ENCODE measurements at places on chromosomes 12 and 14.

GRCh38 chr14:55404173-55404854 lies 7.3 kb downstream of the ATG14 start:
- no peak for DNase-seq

DNA sequence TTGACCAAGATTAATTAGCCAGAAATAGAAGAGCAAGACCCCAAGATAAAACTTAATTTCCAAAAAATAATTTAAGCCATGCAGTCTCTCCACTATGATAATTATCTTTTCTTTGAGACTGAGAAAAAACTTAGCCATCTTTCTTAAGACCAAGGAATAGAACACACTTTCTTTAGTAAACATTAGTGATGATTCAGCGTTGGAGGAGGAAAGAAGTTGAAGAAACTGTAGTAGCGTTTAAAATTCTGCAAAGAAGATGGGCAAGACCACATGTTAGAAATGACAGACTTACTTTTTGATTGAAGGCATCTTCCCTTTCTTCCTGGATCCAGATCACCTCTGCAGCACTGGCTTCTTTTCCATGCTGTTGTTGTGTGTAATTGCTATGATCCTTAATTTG lies 124.8 kb upstream of the RASSF8 start:
- DNase-seq = no peak

- DNase-seq = no peak
These were observed 8.8 kb upstream of the EVL start for GRCh38 chr14:100056431-100056830.

DNA sequence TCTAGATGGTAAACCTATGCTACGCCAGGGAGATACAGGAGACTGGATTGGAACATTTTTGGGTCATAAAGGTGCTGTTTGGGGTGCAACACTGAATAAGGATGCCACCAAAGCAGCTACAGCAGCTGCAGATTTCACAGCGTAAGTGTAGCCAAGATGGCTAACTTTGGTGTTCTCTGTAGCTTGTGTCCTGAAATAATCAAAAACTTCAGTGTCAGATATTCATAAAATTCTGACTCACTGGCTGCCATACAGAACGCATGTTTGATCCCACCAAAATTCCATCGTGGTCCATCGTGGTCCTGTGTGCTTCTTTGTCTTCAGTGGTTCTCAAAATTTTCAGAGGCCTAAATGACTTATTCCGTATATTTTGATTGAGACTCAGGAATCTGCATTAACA lies 1.3 kb downstream of the STRAP start:
- no peak for DNase-seq

DNA sequence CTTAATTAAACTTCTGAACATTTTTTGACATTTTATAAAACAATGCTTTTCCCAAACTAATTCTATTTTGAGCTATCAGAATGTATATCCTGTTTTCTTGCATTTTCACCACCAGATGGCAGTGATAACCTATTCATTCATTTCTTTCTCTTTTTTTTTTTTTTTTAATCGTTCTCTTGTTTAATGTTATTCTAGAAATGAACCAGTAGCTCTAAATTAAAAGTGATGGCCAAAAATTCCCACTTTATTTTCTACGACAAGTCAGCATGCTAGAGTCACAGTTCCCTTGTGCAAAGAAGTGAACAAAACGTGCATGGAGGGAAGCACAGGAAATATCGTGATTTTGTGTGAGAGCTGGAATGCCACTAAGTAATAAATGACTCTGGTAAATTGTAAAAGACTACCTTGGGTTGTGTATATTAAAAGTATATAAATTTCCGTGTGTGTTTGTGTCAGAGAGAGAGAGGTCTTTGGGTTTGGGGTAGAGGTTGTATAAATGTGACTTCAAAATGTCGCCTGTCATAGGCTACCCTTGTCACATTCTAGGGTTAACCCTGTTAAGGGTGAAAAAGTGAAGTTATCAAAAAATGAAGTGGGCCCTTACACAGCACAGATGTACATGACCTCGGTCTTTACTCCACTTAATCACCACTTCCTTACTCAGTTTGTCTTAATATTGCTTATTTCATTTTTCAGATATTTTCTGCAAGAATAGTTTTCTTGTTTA lies 40.4 kb upstream of the LDHB start:
- no peak for DNase-seq

DNA sequence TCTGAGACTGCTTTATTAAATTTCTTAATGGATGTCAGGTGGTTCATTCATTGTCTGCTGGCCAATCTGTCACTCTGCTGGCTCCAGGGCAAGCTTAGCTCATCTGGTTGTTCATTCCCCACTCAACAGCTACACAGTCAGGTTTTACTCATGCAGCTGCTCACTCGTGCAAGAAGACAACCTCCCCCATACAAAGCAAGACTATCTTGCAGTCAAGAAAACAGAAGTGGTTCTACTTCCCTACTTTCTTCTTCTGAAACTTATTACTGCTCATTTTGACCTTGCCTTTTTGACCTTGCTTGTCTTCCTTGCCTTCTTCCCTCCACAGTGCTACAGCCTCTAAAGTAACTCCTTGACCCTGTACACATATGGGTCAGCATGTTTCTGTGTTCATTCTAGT lies 277.9 kb downstream of the SSPN start:
- DNase-seq = no peak

GRCh38 chr12:12195516-12195915 lies 71.3 kb downstream of the LRP6 start:
- no peak for DNase-seq

GRCh38 chr12:2372735-2373134 lies 319.9 kb downstream of the CACNA1C start:
- DNase-seq = no peak

DNA sequence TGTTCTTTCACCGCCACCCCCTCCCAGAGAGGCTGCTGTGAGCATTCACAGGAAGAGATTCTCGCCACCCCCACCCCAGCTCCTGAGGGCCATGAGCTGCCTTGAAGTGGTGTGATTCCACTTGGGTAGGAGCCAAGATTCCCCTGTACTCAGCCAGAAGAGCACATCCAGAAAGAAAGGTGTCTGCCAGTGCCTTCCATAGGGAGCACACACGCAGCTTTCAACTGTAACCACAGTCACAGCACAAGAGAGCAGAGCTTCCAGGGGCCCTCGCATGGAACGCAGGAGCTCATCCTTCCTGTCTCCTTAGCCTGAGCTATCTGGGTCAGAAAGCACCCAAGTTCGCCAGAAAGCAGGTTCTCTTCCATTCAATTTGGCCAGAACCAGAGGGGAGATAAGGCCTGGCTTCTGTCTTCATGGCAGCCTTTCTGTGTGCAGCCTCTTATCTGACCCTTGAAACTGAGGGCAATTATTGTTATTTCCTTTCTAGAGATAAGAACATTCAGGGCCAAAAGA lies 66.6 kb upstream of the SCN8A start:
- no peak for DNase-seq

GRCh38 chr14:73008501-73008900 lies 18.4 kb downstream of the ZFYVE1 start:
- no peak for DNase-seq

DNA sequence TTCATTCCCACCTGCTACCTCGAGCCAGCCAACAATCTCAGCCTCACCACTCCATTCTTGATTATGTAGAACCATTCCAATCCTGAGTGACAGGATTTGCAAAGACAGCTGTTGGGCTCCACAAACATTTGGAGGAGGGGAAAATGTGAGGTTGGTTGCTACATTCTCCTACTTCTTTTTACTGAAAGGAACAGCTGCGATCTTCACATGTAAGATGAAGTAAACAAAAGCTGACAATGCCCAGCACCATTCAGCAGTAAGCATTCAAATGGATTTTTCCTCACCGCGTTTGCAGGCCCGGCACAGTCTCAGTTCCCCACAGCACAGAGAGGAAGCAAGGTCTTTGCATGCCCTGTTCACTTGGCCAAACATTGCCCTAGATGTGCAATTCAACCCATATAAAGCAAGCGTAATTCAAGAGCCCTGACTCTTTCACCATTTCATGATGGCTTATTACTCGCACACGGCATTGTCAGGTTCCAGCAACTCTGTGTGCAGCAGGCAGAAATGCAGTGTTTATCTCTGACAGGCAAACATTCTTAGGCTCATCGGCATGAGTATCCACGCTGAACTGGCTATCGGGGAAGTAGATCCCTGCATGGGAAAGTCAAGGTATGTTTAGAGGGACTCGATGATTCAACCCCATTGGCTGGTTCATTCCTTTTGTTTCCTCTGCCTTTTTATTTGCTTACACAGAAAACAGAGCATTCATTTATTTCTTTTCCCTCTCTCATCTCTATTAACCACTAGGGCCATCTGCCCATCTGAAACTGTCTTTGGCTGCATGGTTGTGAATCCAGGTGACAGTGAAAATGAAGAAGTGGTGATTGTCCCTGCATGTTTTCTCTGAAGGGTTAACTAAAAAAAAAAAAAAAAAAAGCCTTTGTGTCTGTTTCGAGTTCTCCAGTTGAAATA lies 236.1 kb upstream of the PLEKHG7 start:
- DNase-seq = no peak

DNA sequence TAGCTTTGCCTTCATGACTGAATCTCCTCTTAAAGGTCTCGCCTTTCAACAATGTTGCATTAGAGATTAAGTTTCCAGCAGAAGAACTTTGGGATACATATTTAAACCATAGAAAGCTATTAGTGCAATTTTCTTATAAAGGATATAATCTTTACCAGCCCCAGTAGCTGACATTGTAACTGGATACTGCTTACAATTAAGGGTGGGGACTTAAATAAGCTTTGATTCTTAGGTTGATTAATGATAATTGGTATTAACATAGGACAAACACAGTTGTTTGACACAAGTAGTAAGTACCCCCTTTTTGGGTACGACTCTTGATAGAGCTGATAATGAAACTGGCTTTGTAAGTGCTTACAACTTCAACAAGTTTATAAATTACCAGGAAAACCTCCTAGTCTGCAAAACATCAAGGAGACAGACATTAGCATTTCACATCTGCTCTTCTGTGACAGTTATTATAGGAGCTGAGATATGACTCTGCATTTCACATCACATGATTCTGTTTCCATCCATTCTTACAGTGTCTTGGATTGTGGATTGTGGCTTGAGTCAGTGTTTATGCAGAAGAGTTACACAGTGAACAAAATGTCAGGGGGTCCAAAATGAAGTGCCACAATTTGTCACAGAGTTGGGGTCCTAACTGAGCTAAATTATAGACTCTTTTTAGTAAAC lies 249.1 kb upstream of the E2F7 start:
- no peak for DNase-seq

- DNase-seq = no peak
These were observed 23.5 kb downstream of the NAA30 start for GRCh38 chr14:57413849-57414248.

- peak; percentile 51 for DNase-seq
These were observed 1.5 kb downstream of the IRF2BPL start for GRCh38 chr14:77026930-77027537.

GRCh38 chr12:4540638-4541037 lies 1.9 kb downstream of the RAD51AP1 start:
- no peak for DNase-seq

- no peak for DNase-seq
These were observed 78.2 kb downstream of the IRF2BPL start for GRCh38 chr14:76950055-76951020.

- DNase-seq = no peak
These were observed 84.6 kb downstream of the ESR2 start for GRCh38 chr14:64209444-64210131.

GRCh38 chr12:54286042-54287030 lies 5.8 kb downstream of the HNRNPA1 start:
- no peak for DNase-seq

- DNase-seq = no peak
These were observed 130.5 kb downstream of the KIF26A start for GRCh38 chr14:104268725-104269436.

GRCh38 chr12:105658389-105658788 lies 327.9 kb downstream of the C12orf75 start:
- DNase-seq = no peak

DNA sequence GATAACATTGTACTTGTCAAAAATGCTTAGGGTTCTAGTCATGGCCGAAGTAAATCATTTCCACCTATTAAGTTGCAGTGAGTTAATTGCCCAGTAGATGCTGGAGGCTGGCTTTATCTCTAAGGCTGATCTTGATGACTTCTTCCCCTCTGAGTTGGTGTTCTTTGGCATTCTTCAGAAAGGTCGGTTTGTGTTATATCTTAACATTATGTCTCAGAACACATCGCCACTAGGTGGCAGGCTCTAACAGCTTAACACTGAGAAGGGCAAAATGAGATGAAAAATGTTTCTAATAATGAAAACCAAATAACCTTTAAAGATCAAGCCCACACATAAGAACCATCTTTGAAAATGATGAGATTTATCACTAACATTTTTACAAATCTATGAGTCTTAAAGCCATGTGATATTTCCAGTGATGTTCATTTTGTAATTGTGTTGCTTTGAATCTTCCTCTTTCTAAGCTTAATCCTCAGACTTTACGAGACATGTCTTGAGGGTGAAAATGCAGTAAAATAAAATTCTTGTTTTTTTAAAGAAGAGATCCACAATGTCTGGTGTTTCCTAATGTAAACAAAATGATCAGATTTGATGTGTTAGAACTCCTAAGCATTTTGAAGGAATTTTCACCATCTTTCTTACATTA lies 28.6 kb downstream of the SUDS3 start:
- DNase-seq = peak; percentile 62

GRCh38 chr14:22561661-22562579 lies 27.1 kb downstream of the DAD1 start:
- no peak for DNase-seq

- DNase-seq = no peak
These were observed 3.1 kb upstream of the GYS2 start for GRCh38 chr12:21607701-21608100.

DNA sequence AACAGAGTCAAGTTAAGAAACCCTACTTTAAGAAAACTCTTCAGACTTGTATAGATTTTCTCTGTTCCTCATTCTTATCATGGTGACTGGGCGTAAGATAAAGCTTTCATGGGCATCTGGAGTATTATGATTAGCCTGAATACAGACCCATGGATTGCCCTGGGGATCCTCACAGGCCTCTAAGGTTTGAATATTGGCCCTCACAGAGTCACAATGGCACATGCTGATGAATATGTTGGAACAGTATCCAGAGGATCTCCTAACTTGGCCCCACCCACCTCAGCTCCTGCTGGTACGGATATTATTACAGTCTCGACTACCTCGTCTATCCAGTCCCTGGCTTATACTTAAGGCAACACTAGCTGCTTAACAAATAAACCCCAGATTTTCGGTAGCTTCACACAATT lies 8.1 kb downstream of the OSBPL8 start:
- no peak for DNase-seq

GRCh38 chr12:57152639-57153038 lies 5.2 kb upstream of the LRP1-AS start:
- DNase-seq = no peak

DNA sequence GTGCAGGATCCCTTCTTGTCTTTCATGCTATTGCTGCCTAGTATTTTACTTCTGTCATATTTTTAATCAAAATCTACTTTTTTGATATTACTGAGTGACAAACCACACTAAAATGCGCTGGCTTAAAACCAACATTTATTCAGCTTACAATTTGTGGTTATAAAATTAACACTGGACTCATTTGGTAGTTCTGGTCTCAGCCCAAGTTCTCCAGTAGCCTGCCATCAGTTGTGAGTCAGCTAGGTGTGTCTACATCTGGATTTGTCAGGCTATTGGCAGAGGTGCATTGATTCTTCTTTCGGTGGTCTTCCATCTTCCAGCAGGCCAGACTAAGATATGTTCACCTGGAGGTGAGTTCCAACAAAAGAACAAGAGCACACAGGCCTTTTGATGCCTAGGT lies 765.1 kb upstream of the FBXO33 start:
- no peak for DNase-seq

GRCh38 chr14:35821564-35822411 lies 4.3 kb upstream of the BRMS1L start:
- DNase-seq = peak; percentile 36

GRCh38 chr12:28879379-28879778 lies 269.7 kb upstream of the FAR2 start:
- no peak for DNase-seq

- DNase-seq = no peak
These were observed 86.4 kb downstream of the BCL11B start for GRCh38 chr14:99185436-99186068.
